Activated CD4-positive, alpha-beta memory T cell treated with anti-CD3 and anti-CD28 coated beads, Interleukin-2, amount 10 ng/mL, durations not matched to agents 7 days and 5 days (primary cell): ENCODE measurements at places on chromosomes 4 and X. TPM values are rescaled to one million over a fixed set of nuclear protein-coding genes. Genes with fewer than 3 reads are reported as not detected.

DNA sequence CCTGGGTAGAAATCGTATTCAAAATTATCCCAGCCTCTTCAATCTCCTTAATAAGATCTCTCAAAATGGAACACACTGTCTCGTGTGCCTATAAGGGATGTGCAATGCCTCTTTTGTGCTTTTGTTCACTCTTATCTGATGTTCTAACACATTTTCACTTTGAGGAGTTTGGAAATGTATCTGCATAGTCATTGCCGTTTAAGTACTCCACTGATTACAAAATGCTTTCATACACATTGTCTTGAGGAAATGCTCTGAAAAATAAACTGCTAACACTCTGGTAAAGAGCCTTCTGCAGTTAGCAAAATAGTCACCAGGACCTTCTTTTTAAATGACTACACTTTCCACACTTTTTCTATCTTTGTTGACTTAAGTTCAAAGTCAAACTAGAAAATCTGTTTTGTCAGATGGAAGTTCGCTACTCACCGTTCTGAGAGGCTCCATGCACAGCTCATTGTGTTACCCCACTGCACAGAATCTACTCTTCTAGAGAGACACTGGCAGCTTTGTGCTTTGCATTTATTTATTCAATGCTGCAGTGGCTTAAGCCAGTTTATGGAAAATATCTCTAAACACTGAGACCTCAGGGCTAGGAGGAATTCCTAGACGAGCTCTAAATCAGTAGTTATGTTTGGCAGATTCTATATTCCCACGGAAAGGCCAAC is 159.0 kb downstream of the CHIC2 start:
- DNase-seq = no peak

Gene SMIM20
- 14.4 TPM for total RNA-seq

DNA sequence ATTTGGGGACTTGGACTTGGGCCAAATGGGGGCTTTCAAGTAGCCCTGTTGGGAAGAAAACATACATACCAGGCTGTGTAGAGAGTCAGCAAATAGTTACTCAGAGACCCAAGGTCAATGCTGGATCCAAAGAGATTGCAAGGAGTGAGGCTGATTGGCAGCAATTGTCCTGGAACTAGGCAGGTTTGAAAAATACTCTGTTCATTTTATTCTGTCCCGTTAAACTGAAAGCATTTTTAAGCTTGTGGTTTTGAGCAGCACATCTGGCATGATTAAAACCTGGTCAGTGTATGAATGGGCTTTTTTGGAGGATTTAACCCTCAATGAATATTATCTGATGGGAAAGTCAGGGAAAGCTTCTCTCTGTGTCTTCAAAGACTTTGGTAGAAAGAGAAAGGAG is 294.3 kb upstream of the BOD1L1 start:
- DNase-seq = no peak

DNA sequence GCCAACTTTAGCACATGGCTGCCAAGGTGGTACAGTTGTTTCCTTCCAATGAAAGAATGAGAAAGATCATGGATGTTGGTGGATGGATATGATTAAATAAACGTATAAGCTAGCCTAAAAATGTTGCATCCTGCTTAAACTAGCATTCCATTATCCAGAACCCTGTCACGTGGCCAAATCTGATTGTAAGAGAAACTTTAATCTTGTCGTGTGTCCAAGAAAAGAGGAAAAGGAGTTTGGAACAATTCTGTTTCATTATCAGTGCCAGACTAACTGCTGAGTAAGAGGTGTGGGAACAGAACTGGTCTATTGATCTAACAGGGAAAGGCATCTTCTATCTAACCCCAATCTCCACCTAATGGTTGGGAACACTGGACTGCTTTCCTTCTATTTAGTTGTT is 325.2 kb upstream of the BMP3 start:
- DNase-seq = no peak

DNA sequence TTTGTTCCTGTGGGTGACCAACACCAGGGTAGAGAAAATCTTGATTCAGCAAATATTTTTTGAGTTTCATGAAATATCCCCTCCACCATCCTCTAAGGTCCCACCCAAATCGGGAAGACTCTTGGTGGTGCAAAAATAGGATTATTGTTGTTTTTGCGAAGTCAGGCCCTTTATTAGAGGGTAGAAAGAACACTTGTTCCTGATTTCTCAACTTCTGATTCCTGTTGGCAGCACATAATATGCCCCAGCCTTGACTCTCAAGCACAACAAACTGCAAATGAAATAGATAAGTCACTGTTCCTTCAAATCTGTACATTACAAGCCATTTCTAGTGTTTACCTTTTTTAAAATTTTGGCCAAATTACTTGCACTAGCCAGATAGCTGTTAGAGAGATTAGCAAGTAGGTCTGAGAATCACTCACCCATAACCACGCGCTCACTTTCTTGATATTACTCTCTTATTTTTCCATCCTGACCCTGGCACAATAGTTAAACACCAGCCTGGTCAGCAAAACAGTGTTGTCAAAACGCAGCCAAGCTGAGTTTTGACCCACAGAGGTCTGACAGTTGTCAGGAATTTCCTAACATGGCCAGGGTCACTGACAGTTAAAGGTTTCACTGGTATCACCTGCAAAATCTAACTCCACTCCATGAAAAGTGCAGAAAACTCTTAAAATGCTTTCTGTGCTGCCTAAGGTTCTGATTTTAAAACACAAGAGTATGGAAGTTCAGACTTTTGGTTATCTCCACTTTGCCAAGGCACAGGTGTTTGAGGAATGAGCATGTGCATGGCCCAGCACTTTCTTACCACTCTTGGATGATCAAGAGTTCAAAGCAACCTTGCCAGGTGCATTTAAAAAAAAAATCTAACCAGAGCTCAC is 69.8 kb downstream of the RBM47 start:
- no peak for DNase-seq

- DNase-seq = no peak
These were observed 7.6 kb upstream of the KLHL2 start for GRCh38 chr4:165199722-165200121.

DNA sequence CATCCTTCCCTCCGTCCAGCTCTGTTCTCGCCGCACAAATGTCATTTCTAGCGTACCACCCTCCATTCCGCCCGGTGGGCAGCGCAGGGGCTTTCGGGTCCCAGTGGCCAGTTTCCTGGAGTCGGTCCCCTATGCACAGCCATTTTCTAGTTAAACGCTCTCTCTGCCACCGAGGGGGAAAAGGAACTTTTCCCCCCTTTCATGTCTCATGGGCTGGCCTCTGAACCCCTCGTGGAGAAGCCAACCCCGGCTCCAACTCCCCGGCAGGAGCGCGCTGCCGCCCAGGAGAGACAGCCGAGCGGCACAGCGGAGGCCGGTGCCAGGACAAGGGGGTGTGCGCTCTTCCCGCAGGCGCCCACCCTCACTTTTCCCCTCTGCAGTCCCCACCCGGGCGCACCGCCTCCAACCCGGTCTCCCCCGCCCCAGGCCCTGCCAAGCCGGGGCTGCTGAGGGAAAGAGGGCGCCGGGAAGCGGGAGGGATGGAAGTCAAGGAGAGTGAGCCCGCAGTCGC is 662 bp downstream of the APBB2 start:
- no peak for DNase-seq

Gene CT47B1
- not detected for total RNA-seq

DNA sequence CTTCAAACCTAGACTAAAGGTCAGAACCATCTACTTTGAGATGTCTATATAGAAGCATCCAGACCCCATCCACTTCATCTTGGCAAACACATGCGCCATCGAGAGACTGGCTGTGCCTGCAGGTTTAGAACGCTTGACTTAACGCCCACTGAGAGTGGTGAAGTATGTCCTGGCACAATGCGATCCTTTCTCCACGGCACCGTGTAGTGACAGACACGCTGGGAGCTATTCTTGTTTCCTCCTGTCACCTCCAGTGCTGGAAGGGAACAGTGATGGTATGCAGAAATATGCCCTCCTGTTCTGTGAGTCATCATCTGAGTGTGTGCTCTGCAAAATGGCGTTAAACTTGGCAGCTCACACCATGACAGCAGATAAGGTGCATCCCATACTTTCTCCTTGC is 330.2 kb downstream of the NLGN4X start:
- DNase-seq = no peak

Gene MGARP
- not detected for total RNA-seq

DNA sequence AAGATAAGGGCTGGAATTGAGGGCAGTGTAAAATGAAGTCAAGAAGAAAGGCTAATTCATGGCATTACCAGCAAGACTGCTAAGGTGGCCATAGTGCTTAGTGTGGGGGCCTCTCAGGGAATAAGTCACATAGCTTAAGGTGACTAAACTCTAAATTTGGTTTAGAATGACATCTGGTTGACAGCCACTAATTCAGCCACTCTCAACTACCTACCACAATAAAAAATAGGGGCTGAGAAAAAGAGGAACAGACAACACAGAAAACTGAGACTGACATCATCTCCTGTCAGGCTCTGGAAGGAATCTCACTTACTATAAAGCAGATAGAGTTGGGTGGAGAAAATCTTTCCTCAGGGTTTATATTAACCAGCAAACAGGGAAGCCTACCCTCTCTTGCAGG is 96.9 kb downstream of the CHRDL1 start:
- DNase-seq = no peak

DNA sequence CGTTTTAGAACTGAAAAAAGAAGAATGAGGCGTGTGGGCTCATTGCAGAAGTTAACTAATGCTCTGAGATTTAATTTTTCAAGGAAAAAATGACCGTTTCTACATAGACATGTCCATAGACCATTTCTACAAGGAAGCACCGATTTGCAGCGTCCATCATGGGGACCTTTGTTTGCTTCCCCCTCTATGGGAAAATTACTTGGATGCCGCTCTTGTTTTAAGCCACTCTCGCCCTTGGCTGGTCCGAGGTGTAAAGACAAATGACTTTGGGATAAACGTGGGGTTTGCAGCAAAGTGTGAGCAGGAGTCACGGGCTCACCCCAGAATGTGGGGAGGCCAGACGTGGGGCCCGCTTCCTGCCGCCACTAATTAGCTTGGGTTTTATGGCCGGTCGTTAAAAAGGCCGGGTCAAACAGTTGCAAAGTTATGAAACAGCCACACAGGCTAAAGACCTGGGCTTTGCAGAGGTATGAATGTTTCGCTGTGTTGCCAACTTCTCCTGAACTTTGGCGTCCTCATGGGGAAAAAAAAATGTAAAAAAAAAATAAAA is 235.9 kb downstream of the SHOX start:
- no peak for DNase-seq

Gene NEUROG2
- not detected for total RNA-seq

Gene DDX53
- not detected for total RNA-seq

Gene VEGFC
- total RNA-seq = not detected

DNA sequence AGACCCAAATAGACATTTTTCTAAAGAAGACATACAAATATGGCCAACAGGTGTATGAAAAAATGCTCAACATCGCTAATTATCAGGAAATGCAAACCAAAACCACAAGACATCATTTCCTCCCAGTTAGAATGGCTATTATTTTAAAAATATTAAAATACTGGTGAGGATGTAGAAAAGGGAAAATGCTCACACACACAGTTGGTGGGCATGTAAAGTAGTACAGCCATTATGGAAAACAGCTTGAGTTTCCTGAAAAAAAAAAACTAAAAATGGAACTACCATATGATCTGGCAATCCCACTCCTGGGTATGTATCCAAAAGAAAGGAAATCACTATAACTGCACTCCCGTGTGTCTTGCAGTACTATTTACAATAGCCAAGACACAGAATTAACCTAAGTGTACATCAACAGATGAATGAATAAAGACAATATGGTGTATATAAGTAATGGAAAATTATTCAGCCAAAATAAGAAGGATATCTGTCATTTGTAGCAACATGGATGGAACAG is 128.9 kb upstream of the DKK2 start:
- no peak for DNase-seq

Gene BBS7
- 16.9 TPM for total RNA-seq

GRCh38 chrX:47662144-47662657 is 3.2 kb upstream of the UXT start:
- peak; percentile 21 for DNase-seq

- no peak for DNase-seq
These were observed 35.2 kb downstream of the SEPTIN11 start for GRCh38 chr4:76984788-76985211.

DNA sequence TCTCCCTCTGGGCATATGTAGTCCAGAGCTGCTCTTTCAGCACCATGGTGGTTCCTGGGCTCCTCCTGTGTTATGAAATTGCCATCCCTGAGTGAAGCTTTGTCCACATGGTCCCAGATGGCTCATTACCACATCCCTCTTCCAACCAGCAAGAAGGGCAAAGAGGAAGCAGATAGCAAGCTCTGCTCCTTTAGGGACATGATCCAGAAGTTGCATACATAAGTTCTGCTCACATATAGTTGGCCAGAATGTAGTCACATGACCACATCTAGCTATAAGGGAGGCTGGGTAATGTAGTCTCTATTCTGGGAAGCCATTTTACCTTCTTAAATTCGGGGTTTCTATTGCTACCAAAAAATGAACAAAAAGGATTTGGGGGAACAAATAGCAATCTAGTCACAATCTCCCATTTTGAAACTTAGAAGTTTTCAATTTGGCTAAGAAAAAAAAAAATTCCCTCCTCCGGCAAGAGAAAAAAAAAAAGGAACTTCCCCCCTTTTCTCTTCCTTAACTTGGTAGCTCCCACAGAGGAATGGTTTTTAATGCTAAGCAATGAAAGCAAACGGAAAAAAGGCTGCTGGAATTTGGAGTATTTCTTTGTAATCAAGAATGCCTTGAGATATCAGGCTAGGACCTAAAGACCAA is 88.2 kb upstream of the USP9X start:
- no peak for DNase-seq

GRCh38 chrX:133645977-133646718 is 230.9 kb upstream of the GPC4 start:
- no peak for DNase-seq

DNA sequence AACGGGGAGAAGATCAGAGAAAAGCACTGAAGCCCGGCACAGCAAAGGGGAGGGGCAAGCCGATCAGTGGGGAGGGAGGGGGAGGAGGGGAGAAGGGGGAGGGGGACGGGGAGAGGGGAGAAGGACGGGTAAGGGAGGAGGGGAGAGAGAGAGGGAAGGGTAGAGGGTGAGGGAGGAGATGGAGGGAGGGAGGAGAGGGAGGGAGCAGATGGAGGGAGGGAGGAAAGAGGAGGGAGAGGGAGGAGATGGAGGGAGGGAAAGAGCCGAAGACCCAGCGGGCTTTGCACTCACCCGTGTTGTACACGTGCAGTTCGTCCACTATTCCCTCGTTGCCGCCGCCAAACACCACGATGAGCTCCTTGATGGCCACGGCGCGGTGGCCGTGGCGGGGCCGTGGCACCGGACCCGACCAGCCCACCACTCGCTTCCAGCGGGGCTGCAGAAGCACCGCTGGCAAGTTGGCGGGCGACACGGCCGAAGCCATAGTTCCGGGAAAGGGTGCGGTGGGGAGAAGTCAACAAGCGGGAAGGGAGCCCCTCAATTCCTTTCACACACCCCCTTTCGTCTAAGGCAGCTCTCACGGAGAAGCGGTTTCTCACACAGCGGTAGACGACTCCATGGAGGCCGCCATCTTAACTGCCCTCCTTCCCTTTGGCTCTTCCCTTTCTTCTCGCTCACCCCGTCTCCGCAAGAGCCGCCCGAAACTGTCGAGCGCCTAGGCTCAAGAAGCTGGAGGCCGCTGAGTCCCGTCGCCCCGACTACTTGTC is 1.1 kb downstream of the HCFC1 start:
- DNase-seq = peak; percentile 50

- DNase-seq = no peak
These were observed 292.3 kb downstream of the SMARCA1 start for GRCh38 chrX:129230850-129231512.
